Sigmoid colon (tissue), 7 donors: ENCODE measurements at places on chromosomes 4 and X. TPM values are rescaled to one million over a fixed set of nuclear protein-coding genes. Genes with fewer than 3 reads are reported as not detected.

DNA sequence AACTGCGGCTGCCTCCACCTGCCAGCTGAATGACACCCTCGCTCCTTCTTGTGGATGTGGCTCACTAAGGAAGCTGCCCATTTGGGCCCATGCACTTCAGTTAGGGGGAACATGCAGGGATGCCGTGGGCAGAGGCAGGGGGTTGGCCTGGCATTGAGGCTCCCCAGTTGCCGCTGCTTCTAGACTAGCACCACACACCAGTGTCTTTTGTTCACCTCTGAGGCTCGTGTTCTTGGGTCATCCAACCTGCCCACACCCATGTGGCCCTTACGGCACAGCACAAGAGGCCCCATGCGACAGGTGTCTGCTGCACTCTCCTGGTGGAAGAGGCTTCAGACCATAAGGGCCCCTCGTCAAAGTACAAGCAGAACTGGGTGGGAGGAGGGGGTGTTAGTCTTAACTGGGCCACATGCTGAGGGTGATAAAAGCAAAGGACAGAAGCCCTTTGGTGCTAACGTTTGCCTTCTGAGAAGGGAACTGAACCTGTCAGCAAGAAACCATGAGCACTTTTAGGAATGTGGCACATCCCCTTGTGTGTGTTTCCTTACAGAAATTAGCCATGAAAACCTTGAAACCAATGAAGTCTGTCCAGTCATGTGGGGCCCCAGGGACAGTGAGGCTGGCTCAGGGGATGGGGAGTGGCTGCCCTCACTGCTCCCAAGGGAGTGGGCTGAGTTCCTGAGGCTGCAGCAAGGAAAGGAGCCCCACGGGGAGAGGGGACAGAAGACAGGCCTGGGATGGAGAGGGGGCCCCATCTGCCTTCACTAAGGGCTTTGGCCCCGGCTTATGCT lies 39.2 kb downstream of the MAP7D3 start:
- DNase-seq = peak; percentile 72

GRCh38 chr4:109014593-109015412 lies 251.9 kb upstream of the ETNPPL start:
- DNase-seq = no peak

The BGN gene
- 5.7 TPM for total RNA-seq

- no peak for DNase-seq
These were observed 775 bp upstream of the YIPF6 start for GRCh38 chrX:68498044-68498507.

- no peak for DNase-seq
These were observed 52.7 kb downstream of the MSX1 start for GRCh38 chr4:4912155-4912554.

DNA sequence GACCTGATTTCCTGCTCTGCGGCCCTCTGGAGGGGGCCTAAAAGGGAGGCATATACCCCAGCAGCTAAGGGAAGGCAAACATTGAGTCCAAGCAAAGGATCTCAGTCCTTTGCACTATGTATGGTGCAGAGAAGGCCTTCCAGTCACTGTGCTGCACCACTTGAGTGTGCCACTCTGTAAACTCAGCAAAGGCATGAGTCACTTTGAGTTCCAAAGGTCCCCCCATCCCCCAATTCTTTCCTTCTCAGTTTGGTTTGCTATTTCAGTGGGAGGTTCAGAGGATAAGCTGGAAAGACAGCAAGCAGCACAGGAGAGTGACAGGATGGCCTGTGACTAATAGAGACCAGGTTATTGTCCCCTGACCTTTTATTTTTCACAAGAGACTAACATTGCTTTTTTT lies 131.3 kb downstream of the FHDC1 start:
- DNase-seq = no peak

DNA sequence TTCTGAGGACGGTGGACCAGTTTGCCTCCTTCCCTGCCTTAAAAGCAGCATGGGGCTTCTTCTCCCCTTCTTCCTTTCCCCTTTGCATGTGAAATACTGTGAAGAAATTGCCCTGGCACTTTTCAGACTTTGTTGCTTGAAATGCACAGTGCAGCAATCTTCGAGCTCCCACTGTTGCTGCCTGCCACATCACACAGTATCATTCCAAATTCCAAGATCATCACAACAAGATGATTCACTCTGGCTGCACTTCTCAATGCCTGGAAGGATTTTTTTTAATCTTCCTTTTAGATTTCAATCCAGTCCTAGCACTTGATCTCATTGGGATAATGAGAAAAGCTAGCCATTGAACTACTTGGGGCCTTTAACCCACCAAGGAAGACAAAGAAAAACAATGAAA lies 255.3 kb downstream of the RAPGEF2 start:
- DNase-seq = no peak

DNA sequence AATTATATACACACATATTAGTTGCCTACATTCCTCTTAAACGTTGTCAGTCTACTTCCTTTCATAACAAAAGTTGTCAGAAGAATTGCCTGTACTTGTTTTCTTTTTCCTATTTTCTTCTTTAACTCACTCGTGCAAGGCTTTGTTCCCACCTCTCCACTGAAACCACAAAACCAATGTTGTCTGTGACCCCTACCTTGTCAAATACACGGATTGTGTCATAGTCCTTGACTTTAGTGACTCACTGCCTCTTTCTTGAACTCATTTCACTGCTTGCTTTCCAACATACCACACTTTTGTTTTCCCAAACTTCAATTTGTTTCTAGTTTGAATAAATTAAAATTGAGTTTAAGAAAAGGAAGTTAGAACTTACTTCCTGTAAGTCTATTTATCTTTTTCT lies 283.9 kb upstream of the AGA start:
- DNase-seq = no peak

DNA sequence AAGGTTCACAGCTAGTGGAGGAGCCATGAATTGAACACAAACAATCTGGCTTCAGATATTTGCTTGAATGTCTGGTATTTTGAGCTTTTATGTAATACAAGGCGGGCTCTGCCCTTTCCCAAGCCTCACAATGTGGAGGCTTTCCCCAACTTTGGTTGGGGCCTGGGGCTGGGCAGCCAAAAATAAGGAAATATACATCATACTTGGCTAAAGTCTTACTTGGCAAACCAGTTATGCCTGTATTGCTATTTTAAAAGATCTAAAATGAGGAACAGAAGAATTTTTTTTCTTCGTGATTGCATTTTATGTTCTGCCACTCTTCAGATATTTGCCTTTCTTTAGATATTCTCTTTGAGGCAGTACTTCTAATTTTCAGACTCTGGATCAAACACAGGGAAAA lies 26.1 kb downstream of the ARFIP1 start:
- DNase-seq = no peak

GRCh38 chr4:4762909-4763821 lies 96.3 kb upstream of the MSX1 start:
- no peak for DNase-seq

The GPR143 gene
- total RNA-seq = not detected

The RUFY3 gene
- total RNA-seq = 73.4 TPM

The ZNF718 gene
- total RNA-seq = 13.2 TPM

GRCh38 chr4:138741766-138742377 lies 273.7 kb upstream of the NOCT start:
- DNase-seq = no peak

DNA sequence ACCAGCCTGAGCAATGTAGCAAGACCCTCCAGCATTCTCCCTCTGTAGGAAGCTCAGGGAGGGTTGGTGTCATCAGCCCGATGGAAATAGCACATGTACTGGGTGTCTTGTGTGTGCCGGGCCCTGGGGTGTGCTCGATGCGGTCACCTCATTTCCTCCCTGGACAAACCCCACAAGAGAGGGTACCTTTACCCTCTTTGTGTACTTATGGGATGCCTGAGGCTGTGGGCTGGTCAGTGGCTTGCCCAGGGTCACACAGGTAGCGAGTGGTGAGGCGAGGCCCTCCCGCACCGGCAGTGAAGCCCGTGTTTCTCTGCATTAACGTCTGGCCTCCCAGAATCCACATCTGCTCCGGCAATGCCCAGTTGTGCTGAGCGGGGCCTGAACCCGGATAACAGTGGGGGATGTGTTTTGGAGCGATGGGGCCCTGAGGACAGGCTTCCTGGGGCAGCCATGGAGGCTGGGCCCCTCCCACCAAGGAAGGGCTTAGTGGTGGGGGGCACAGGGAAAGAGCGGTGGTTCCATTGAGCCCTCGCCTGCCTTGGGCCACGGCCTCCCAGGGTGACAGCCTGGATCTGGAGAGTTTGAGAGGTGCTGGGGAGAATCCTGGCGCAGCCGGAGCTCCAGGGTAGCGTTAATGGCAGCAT lies 8.1 kb downstream of the PSAPL1 start:
- DNase-seq = peak; percentile 44

DNA sequence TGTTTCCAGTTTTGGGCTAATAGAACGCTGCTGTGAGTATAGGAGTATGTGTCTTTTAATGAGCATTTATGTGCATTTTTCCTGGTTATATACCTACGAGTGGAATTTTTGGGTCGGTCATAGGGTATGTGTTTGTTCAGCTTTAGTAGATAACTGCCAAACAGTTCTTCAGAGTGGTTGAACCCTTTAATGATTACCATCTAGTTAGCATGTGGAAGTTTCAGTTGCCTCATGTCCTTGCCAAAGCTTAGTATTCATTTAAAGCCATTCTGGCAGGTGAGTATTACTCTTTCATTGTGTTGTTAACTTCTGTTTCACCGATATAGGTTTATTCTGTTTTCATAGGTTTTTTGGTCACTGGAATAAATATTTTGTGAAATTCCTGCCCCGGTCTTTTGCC lies 229.1 kb downstream of the ARHGAP10 start:
- no peak for DNase-seq

The SLC9B1 gene
- 3.9 TPM for total RNA-seq

GRCh38 chrX:69172937-69173336 lies 7.7 kb upstream of the PJA1 start:
- DNase-seq = no peak

The NLGN3 gene
- total RNA-seq = 2.3 TPM

The ZFX gene
- total RNA-seq = 62.3 TPM

DNA sequence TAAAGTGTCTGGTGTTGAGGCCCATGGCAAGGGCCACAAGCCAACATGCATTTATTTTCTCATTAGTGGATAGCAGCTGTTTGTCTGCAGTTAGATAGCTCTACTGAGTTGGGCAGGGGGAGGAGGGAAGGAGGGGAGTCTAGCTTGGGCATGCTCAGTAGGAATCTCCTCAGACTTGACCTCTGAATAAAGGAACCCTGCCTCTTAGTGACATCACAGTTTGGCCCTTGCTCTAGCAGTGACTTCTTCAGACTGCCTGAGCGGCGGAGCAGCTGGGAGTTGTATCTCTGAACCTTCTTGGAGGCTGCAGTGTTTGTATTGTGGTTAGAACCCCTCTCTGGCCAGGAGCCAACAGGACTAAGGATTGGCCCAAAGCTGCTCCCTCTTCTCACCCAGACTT lies 57.4 kb downstream of the BCORL1 start:
- DNase-seq = no peak

- no peak for DNase-seq
These were observed 511 bp downstream of the GABRB1 start for GRCh38 chr4:47031751-47032404.

The SMAD1 gene
- total RNA-seq = 36.6 TPM

The PAGE4 gene
- not detected for total RNA-seq

DNA sequence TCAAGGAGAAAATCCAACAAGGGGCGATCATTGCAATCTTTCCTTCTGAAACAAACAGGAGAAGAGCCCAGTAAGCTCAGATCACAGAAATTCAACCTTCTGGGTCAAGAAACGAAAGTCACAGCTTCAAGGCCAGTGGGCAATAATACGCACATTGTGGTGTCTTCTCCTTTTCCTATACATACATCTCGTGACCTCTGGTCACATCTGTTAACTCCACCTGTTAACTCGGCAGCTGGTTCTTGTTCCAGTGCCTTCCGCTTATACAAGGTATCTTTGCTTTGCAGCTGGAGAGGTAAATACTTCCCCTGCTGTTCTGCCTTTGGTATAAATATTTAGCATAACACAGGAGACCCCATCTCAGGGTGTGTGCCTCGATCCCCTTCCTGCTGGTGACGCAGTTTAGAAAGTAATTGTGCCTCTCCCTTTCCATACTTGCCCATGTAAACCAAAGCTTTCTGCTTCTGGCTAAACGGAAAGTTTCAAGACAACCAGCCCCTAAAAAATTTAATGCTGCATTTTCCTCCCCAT lies 45.0 kb downstream of the CCDC149 start:
- DNase-seq = no peak

DNA sequence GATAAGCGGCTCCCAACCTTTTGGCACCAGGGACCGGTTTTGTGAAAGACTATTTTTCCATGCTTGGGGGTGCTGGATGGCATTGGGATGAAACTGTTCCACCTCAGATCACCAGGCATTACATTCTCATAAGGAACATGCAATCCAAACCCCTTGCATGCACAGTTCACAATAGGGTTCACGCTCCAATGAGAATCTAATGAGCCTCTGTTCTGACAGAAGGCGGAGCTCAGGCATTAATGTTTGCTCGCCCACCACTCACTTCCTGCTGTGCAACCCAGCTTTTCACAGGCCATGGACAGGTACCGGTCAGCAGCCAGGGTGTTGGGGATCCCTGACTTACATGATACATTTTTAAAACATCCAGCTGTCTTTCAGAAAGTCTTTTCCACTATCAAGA lies 187.3 kb downstream of the SLC39A8 start:
- no peak for DNase-seq

DNA sequence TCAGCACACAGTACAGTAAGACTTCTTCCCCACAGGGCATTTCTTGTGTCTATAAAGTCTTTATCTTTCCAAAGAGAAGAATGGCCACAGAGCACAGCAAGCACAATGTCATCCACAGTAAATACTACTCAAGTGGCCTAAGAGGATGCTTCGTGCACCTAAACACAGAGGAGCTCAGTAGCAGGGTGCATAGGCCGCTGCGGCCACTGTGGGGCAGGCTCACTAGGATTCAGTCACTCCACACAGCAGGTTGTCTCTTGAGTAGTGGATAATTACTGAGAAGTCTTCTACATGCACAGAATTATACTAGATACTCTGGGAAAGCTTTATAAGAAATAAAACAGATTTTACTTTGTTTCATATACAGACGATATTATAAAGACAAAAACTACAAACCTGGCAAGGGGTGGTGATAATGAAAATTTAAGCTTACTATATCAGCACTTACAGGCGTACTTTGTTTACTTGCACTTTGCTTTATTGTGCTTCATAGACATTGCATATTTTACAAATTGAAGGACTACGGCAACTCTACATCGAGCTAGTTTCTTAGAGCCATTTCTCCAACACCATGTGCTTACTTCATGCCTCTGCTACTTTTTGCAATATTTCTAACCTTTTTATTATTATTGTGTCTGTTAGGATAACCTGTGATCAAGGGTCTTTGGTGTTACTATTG lies 78.5 kb downstream of the PRDM5 start:
- no peak for DNase-seq

The TLR3 gene
- 6.9 TPM for total RNA-seq
